ENCODE measurements at places on chromosomes 3 and 15.

- no peak for DNase-seq
These were observed 69.2 kb upstream of the CSTA start for GRCh38 chr3:122255757-122256439.

- DNase-seq = no peak
These were observed 38.9 kb upstream of the RSL24D1 start for GRCh38 chr15:55235546-55236036.

- DNase-seq = peak; percentile 83
These were observed 39.3 kb downstream of the PLD1 start for GRCh38 chr3:171770689-171771620.

DNA sequence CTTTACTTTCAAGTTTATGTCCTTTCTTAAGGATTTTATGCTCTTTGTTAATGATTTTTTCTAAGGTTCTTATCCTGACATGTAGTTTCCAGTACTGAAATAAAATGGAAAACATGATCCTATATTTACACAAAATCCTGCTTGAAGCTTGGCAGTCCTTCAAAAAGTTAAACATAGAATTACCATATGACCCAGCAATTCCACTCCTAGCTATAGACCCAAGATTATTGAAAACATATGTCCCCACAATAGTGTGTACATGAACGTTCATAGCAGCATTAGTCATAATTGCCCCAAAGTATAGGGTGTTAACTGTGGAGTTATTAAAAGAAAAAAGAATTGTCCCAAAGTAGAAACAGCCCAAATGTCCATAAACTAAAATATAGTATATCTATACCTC, 33.2 kb downstream of the ITGB5 start:
- DNase-seq = no peak

DNA sequence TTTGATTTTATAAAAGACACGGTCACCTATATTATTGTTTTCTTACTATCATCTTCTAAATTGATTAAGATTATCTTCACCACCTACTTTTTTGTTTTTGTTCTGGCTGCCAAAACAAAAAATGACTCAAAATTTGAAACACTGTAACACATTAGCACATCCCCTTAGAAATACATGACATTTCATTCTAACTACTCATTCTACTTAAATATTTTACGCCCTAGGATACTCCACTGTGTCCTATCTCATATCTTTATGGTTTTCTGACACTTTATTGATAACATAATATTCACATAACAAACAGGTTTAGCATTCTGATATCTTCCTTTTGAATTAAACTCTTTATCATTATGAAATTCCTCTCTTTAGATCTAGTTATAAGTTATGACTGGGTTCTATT, 656.2 kb downstream of the GBE1 start:
- no peak for DNase-seq

DNA sequence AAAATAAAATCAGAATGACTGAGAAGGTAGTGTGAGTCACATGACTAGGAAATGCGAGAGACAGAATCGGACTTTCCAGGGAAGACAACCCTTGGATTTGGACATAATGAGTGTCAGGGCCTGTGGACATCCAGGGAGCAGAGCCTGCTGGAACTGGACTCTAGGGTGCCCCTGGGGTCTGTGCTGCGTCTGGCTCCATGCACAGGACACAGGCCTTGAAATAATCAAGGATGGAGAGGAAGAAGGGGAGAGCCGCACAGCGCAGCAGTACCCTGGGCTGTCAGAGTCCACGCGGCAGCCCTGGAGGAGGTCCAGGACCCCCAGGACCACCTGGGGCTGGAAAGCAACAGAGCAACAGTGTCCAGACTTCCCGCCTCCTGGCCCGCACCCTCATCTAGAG, 173.7 kb downstream of the PDE8A start:
- no peak for DNase-seq

DNA sequence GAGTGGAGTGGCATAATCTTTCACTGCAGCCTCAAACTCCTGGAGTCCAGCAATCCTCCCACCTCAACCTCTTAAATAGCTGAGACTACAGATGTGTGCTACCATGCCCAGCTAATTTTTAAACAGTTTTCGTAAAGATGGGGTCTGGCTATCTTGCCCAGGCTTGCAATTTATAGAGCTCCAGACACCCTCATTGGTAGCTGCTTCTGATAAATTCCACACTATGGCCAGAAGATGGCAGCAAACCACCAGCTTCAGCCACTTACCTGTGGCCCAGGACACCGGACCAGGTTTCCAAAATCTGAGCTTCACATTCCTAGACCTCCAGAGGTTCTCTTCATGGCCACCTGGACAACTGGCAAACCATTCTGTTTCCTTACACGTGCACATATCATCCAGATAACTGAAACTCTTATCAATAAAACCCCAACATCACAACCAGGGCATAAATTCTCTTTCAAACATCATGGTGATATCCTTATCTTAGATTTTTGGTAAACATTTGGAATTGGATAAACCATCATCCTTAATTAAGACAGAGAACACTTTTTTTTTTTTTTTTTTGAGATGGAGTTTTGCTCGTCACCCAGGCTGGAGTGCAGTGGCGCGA, 28.9 kb downstream of the FBXW12 start:
- peak; percentile 52 for DNase-seq

DNA sequence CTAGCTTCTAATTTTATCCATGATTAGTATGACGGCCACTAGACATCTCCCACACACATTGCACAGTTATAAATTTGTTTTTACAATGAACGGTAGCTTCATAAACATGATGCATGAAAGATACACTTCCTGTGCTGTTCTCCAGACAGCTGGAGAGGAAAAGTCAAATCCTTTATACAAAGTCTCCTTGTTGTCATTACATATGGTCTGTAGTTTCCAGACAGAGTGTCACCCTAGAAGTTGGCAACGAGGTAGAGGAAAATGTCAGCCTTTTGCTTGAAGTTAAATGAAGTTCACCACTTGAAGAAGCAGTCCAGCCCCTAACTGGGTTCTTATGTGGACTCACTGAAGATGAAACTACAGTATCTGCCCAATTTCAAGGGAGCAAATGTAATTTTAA, 253.0 kb upstream of the P2RY1 start:
- no peak for DNase-seq

- DNase-seq = no peak
These were observed 449.3 kb upstream of the THRB start for GRCh38 chr3:24943961-24944360.

- no peak for DNase-seq
These were observed 18.8 kb upstream of the RPLP1 start for GRCh38 chr15:69433831-69434230.

DNA sequence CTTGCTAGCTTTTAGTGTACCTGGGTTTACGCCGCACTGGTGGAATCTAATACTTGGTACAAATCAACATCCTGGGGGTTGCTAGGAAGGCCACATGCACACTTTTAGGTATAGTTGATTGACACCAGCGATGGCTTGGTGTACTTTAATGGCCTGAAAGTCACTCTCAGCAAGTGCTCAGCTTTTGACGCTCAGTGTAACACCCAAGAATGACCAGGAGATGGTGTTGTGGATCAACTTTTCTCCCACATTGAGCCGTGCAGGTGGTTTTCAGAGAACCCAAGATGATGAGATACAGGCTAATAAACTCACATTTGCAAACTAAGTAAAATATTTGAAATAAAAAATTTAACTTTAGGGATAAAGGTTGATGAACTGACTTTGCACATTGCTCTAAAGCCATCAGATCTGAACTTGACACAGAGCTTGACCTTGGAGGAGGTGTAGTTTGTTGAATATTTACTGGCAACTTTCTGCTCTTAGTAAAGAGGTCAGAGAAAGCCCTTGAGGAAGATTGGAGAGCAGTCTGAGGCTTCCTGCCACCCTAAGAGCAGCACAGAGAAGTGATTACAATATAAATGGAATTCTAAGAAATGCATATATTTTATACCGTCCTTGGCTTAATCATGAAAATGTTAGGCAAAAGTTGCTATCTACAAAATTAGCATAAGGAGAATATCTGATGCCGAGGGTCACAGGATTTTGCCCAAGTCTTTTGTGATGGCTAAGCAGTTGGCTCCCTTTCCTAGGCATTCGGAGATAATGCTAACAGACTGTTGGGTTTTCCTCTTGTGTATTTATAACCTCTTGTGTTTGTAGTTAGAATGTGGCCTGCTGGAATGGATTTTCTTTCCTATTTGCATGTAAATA, 143.4 kb upstream of the RASGRP1 start:
- peak; percentile 60 for DNase-seq

DNA sequence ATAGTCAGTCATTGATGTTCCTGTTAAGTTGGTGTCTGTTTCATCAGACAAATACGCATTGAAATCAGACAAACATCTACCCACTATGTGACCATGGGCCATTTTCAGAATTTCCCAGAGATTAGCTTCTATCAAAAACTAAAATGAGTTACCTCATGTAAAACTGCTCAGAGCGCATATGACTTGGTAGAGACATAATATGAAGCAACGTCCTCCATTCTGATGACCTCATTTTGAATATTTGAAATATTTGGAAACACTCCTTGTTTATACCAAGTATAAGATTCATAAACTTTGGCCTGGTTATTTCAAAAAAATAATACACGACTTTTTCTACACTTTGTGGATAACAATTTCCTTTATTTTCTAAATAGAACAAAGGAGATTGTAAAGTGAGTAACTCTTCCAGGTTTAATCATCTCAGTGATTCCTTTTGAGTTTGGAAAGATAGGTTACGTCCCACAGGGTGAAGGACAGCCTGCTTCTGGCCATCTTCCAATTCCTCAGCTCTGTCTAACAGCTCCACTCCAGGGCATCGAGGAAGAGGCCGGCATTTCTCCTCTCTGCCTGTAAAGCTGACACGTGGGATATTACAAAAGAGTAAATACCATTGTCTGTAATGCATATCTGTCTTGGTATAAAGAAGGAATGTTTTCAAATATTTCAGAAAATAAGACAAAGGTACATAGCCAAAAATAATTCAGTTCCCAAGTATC, 122.6 kb downstream of the CADM2 start:
- DNase-seq = peak; percentile 48

DNA sequence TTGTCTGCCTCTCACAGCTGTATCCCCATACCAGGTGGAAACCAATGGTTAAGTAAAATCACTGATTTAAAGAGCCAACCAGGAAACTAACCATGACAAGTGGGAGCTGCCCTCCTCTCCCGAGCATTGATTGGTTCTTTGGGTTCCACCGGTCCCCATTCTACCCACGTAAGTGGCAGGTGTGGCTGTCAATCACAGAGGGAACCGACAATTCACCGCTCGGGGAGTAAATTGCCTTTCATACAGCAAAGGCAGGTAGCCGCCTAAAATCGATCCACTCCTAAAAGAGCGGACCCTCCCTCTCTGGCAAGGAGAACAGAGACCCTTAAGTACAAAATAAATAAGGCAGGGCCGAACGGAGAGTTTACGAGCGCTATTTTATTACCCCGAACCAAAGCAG, 1.2 kb downstream of the ERC2 start:
- DNase-seq = peak; percentile 94

GRCh38 chr3:185687271-185687878, 101.3 kb downstream of the SENP2 start:
- no peak for DNase-seq

DNA sequence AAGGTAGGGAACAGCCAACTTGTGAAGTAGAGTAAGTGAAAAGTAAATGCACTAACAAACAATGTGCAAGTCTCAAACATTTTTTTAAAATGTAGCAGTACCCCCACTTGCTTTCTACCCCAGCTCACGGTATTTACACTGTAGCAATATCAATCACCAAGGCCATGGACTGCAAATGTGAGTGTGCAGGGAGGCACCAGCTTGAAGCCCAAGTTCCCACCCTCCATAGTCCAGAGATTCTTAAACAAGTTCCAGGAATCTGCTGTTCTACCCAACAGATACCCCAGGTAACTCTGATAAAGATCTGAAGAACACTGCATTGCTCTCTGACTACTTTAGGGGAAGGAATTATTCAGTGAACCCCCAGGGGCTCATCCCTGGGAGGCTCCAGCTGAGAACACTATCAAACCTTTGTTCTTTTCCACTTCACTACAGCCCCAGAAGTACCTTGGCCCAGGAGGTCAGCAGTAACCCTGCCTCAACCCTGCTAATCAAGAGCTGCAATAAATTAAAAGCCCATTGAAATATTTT, 86.1 kb downstream of the FOXP1 start:
- no peak for DNase-seq

- no peak for DNase-seq
These were observed 147.1 kb downstream of the NUP210 start for GRCh38 chr3:13272831-13273603.

GRCh38 chr3:50167069-50167840, 12.1 kb downstream of the SEMA3F start:
- DNase-seq = peak; percentile 83

- DNase-seq = no peak
These were observed 3.4 kb downstream of the KLHL40 start for GRCh38 chr3:42688487-42689420.

GRCh38 chr15:66673410-66674322, 28.4 kb upstream of the SMAD6 start:
- DNase-seq = no peak

- no peak for DNase-seq
These were observed 443.8 kb downstream of the NLGN1 start for GRCh38 chr3:173841334-173841733.

DNA sequence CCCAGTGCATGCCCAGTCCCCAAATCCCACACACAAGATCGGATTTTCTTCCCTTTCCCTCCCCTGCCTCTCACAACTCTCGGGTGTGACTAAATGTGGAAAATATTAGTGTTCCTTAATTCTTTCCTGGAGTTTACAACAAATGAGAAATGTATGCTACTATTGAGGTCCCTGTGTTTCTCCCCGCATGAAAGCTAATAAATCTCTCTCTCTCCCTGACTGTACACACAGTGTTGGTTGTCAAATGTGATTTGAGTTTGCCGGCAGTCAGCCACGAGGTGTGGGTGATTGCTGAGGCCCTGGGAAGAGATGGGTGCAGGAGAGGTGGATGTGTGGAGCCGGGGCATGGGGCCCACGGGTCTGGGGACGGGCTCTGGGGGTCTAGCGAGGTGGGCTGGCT, 161.4 kb upstream of the IQSEC1 start:
- DNase-seq = no peak

DNA sequence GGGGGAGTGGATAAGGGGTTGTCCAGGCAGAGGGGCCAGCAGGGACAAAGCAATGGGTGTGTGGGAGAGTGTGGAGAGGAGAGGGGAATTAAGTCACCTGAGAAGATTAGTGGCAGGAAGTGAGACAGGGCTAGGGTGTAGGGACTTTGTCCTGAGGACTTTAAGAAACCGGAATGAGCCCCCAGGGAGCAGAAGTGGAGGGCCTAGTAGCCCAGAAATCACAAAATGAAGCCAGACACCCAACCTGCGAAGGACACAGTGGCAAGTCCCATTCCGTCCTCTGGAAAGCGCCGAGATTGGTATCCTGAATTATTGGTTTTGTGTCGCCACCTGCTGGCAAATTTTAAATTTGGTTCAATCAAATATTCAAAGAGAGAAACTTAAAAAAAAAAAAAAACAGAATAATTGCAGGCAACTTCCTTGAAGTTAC, 78.0 kb upstream of the SLC25A36 start:
- peak; percentile 63 for DNase-seq
